Activated naive CD8-positive, alpha-beta T cell treated with anti-CD3 and anti-CD28 coated beads, Interleukin-2, amount 10 ng/mL, durations not matched to agents 7 days and 5 days (primary cell): ENCODE measurements at places on chromosomes 3 and 15. TPM values are rescaled to one million over a fixed set of nuclear protein-coding genes. Genes with fewer than 3 reads are reported as not detected.

Gene WDR93
- total RNA-seq, result not detected

Gene LDHAL6B
- total RNA-seq, result not detected

Gene RMDN3
- total RNA-seq, result 32.5 TPM

Gene GUCA1C
- not detected for total RNA-seq

Gene AADACL2
- total RNA-seq, result not detected

Gene AADAC
- total RNA-seq, result not detected

Gene ISL2
- total RNA-seq, result not detected

Gene AGBL1
- not detected for total RNA-seq

Gene WDR5B
- total RNA-seq, result 7.6 TPM

Gene ACKR4
- not detected for total RNA-seq

Gene ARPP21
- total RNA-seq, result not detected

Gene HTR3C
- total RNA-seq, result not detected

DNA sequence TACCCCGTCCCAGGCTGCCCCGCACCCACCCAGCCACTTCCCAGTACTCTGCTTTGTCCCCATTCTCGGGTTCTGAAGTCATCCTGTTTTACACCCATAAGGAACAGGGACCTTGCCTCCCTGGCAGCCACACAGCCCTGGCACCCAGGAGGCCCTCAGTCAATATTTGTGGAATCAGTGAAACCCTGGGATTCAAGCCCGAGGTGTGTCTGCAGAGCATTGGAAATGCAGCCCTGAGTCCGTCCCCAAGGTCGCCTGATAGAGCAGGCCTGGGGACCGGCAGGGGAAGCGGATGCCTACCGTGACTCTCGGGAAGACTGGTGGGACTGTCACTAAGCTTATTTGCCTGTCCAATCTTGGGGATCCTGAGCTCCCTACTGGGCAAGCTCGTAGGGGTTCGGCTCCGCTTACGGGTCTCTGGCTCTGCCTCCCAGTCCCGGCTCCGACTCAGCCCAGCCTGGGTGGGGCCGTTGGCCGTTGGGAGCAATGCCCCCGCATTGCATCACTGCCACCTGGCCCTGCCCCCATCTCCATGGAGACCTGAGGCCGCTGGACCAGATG is 64.4 kb upstream of the TAMM41 start:
- H3K4me3 ChIP-seq, result no peak overlapping the region
- H3K27ac ChIP-seq, result no peak overlapping the region
- DNase-seq, result no peak
- no peaks in the 10 kb centered on the region for H3K4me1 ChIP-seq
- H3K36me3 ChIP-seq, result no peaks in the 10 kb centered on the region
- H3K27me3 ChIP-seq, result peaks cover 4% of the 10 kb centered on the region

GRCh38 chr3:122589297-122589696 is 11.8 kb downstream of the PARP15 start:
- H3K4me1 ChIP-seq, result peaks cover 19% of the 10 kb centered on the region
- peaks cover 52% of the 10 kb centered on the region for H3K36me3 ChIP-seq
- H3K27me3 ChIP-seq, result no peaks in the 10 kb centered on the region
- no peak overlapping the region for H3K27ac ChIP-seq
- DNase-seq, result no peak

GRCh38 chr3:124814620-124815421 is 72.3 kb downstream of the ITGB5 start:
- H3K4me1 ChIP-seq, result no peaks in the 10 kb centered on the region
- H3K4me3 ChIP-seq, result no peak overlapping the region
- H3K27me3 ChIP-seq, result peaks cover 15% of the 10 kb centered on the region

GRCh38 chr3:155420881-155421486 is 127.5 kb upstream of the STRIT1 start:
- H3K36me3 ChIP-seq, result no peaks in the 10 kb centered on the region
- no peak overlapping the region for H3K4me3 ChIP-seq

DNA sequence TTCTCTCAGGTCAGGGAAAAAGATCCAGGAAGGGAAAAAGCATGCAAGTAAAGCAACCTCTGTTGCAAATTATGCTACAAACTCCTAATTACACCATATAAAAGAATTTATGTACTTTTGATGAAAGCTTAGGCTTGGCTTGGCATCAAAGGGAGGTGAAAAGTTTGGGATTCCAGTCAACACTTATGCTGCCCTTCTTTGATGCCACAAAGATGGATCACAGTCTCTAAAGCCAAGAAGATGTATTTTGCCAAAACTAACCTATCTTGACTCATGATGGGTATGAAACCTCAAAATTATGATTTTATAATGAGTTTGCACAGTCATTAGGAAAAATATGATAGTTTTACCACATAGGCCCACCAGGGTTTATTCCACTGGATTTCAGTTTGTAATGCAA is 101.0 kb upstream of the CCDC80 start:
- H3K36me3 ChIP-seq, result no peaks in the 10 kb centered on the region
- H3K27me3 ChIP-seq, result no peaks in the 10 kb centered on the region
- no peak overlapping the region for H3K27ac ChIP-seq
- peaks cover 30% of the 10 kb centered on the region for H3K4me1 ChIP-seq
- DNase-seq, result no peak

- H3K27ac ChIP-seq, result no peak overlapping the region
- no peak overlapping the region for H3K4me3 ChIP-seq
- H3K27me3 ChIP-seq, result no peaks in the 10 kb centered on the region
- no peaks in the 10 kb centered on the region for H3K36me3 ChIP-seq
- no peaks in the 10 kb centered on the region for H3K4me1 ChIP-seq
Measured at GRCh38 chr3:69244039-69244438, 121.6 kb upstream of the LMOD3 start.

- H3K27ac ChIP-seq, result no peak overlapping the region
- no peaks in the 10 kb centered on the region for H3K36me3 ChIP-seq
- no peak overlapping the region for H3K4me3 ChIP-seq
- H3K4me1 ChIP-seq, result no peaks in the 10 kb centered on the region
Measured at GRCh38 chr3:173988909-173989308, 591.4 kb downstream of the NLGN1 start.

- peaks cover 2% of the 10 kb centered on the region for H3K4me1 ChIP-seq
- H3K4me3 ChIP-seq, result no peak overlapping the region
- peaks cover 1% of the 10 kb centered on the region for H3K27me3 ChIP-seq
- no peak overlapping the region for H3K27ac ChIP-seq
- H3K36me3 ChIP-seq, result no peaks in the 10 kb centered on the region
- DNase-seq, result no peak
Measured at GRCh38 chr15:31556494-31557150, 230.0 kb downstream of the KLF13 start.

DNA sequence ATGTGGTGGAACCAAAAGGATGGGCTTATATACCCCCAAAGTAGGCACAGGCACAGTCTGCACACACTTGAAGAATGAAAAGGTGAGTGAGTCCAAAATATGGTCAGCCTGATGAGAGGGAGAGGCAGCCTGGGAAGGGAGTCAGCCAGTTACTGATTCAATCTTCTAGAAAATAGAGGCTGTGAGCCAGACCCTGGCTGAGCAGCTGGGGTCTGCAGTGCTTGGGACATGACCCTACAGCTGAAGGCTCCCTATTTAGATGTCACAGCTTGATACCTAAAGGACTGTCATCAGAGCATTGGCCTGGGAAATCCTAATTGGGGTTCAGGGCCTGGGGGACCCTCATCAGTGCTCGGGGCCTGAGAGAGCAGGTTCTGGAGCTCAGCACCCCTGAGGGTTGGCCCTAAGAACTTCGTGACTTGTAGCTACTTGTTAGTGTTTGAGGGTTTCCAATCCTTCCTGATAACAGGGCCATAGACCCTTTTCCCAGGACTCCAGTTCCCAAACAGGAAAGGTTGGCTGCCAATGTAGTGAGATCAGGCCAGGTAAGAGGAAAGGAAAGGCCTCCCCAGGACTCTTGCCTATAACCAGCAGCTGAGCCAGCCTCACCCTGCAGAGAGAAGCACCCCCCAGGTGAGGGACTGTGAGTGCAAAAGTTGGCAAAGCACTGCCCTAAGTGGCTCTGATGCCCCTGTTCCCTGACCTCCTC is 54.7 kb upstream of the SLCO2A1 start:
- no peak overlapping the region for H3K4me3 ChIP-seq
- no peak overlapping the region for H3K27ac ChIP-seq
- no peaks in the 10 kb centered on the region for H3K4me1 ChIP-seq
- H3K27me3 ChIP-seq, result peaks cover 10% of the 10 kb centered on the region
- H3K36me3 ChIP-seq, result no peaks in the 10 kb centered on the region

GRCh38 chr15:99365242-99365641 is 114.0 kb downstream of the LRRC28 start:
- H3K4me3 ChIP-seq, result no peak overlapping the region
- H3K27ac ChIP-seq, result no peak overlapping the region
- no peaks in the 10 kb centered on the region for H3K27me3 ChIP-seq
- H3K4me1 ChIP-seq, result peaks cover 2% of the 10 kb centered on the region
- DNase-seq, result no peak

GRCh38 chr15:57245130-57245529 is 131.2 kb upstream of the CGNL1 start:
- H3K27ac ChIP-seq, result no peak overlapping the region
- no peak overlapping the region for H3K4me3 ChIP-seq
- no peak for DNase-seq

DNA sequence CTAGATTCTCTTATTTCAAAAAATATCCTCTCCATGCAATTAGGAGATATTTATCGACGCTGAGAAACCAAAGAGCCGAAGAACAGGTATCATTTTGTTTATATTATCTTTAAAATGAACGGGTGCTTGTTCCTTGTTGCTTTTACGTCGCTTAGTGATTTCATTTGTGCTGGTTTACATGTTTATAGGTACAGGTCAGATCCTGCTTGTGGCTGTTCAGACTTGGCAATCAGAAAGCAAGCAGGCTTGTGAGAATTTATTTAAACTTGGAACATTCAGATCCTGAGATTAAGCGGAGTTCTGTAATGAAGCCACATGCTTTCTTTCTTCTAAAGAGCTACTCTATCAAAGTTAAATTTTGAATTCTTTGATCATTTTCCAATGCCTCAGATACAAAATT is 43.0 kb upstream of the ATP2C1 start:
- H3K4me3 ChIP-seq, result peak overlapping the region; percentile 26
- H3K27ac ChIP-seq, result no peak overlapping the region
- DNase-seq, result no peak
- H3K4me1 ChIP-seq, result peaks cover 22% of the 10 kb centered on the region

DNA sequence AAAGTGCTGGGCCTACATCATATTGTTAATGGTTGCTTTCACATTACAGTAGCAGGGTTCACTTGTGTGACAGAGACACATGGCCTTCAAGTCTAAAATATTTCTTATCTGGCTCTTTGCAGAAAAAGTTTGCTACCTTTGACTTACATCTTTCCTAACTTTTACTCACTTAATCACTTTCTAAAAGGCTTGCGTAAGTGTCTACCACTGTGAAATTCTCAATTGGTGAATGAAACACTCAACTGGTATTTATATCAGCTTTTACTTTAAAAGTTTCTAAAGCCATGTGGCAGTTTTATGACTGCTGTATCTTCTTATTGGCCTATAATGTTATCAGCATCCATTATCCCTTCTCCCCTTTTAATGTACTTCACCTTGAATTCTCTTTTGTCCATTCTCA is 554.5 kb downstream of the ZIC1 start:
- no peaks in the 10 kb centered on the region for H3K36me3 ChIP-seq
- H3K4me1 ChIP-seq, result no peaks in the 10 kb centered on the region
- H3K27me3 ChIP-seq, result no peaks in the 10 kb centered on the region
- no peak overlapping the region for H3K4me3 ChIP-seq
- H3K27ac ChIP-seq, result no peak overlapping the region

GRCh38 chr3:10419637-10420232 is 85.7 kb downstream of the ATP2B2 start:
- peaks cover 6% of the 10 kb centered on the region for H3K4me1 ChIP-seq
- DNase-seq, result no peak
- H3K27ac ChIP-seq, result peak overlapping the region; percentile 56

GRCh38 chr3:50304601-50305000 is 1.2 kb upstream of the HYAL1 start:
- no peaks in the 10 kb centered on the region for H3K27me3 ChIP-seq
- H3K27ac ChIP-seq, result no peak overlapping the region
- no peak overlapping the region for H3K4me3 ChIP-seq
- peaks cover 9% of the 10 kb centered on the region for H3K4me1 ChIP-seq
- no peaks in the 10 kb centered on the region for H3K36me3 ChIP-seq
- no peak for DNase-seq

- H3K4me3 ChIP-seq, result no peak overlapping the region
- DNase-seq, result no peak
- H3K4me1 ChIP-seq, result peaks cover 19% of the 10 kb centered on the region
- H3K36me3 ChIP-seq, result peaks cover 15% of the 10 kb centered on the region
Measured at GRCh38 chr3:32556332-32556731, 14.3 kb downstream of the DYNC1LI1 start.

GRCh38 chr15:35618260-35619188 is 72.6 kb upstream of the DPH6 start:
- H3K27ac ChIP-seq, result no peak overlapping the region
- peaks cover 2% of the 10 kb centered on the region for H3K27me3 ChIP-seq
- no peaks in the 10 kb centered on the region for H3K36me3 ChIP-seq
- DNase-seq, result no peak
- no peak overlapping the region for H3K4me3 ChIP-seq

- H3K4me3 ChIP-seq, result no peak overlapping the region
- H3K27ac ChIP-seq, result no peak overlapping the region
- H3K4me1 ChIP-seq, result peaks cover 3% of the 10 kb centered on the region
- no peak for DNase-seq
Measured at GRCh38 chr3:171700653-171701052, 109.6 kb downstream of the PLD1 start.

- H3K4me1 ChIP-seq, result peaks cover 3% of the 10 kb centered on the region
- no peak for DNase-seq
- no peaks in the 10 kb centered on the region for H3K36me3 ChIP-seq
- no peak overlapping the region for H3K4me3 ChIP-seq
Measured at GRCh38 chr15:68418611-68419161, 13.3 kb downstream of the ITGA11 start.

DNA sequence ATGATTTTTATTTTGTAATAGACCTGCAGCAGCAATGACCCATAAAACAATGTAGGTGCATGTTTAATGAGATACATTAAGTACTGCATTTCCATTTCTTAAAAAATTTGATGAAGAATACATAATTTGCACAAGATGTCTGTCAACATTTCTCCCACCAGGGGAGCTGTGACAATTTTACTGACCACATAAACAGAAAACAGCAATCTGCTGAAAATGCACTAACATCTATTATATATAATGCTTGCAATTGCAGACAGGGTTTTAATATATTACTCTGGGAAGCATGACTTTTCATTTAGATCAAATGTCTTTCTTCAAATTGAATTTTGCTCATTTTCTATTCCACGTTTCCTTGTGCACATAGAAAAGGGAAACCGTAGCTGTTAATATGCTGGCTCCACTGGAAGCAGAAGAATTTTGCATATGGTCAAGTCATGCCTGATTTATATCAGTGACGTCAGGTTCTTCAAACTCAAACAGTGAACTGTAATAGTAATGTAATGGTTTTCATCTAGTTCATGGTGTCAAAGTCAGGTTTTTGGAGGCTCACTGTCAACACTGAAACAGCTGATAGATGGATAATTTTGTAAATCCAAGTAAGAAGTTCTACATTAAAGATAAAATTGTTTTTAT is 79.8 kb upstream of the IGF1R start:
- no peaks in the 10 kb centered on the region for H3K36me3 ChIP-seq
- H3K27me3 ChIP-seq, result peaks cover 28% of the 10 kb centered on the region

- H3K4me3 ChIP-seq, result no peak overlapping the region
- H3K27me3 ChIP-seq, result peaks cover 7% of the 10 kb centered on the region
- H3K36me3 ChIP-seq, result no peaks in the 10 kb centered on the region
- DNase-seq, result no peak
- H3K4me1 ChIP-seq, result no peaks in the 10 kb centered on the region
Measured at GRCh38 chr3:148820361-148821245, 7.0 kb upstream of the CPB1 start.
